Fibroblast of gingiva (primary cell): ENCODE measurements at places on chromosomes 13 and 19.

GRCh38 chr19:13790354-13790753, 4.9 kb upstream of the ZSWIM4 start:
- DNase-seq = no peak

- peak; percentile 98 for DNase-seq
Measured at GRCh38 chr13:27043013-27043412, 128.6 kb downstream of the USP12 start.

- DNase-seq = no peak
Measured at GRCh38 chr13:71039440-71039839, 827.6 kb downstream of the DACH1 start.

- no peak for DNase-seq
Measured at GRCh38 chr13:21639561-21639960, 31.3 kb upstream of the FGF9 start.

DNA sequence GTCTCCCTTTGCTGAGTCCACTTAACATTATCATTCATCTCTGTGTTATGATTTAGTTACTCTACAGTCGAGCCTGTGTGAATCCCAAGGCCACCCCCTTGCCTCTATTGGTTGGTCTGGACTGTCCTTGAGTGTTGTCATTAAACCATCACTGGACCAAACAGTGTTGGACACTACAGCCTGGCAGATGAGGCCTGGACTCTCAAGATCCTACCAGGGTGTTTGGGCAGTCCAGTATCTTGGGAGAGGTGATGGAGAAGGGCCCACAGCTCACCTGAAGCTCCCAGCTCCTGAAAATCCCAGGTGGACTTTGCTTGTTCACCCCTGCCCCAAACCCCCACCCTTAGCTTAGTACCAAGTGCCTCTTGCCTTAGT, 3.8 kb downstream of the CHMP2A start:
- DNase-seq = no peak

GRCh38 chr19:18304208-18304457, 18.7 kb downstream of the LSM4 start:
- no peak for DNase-seq

- DNase-seq = no peak
Measured at GRCh38 chr19:52296400-52296772, 583 bp upstream of the ZNF480 start.

DNA sequence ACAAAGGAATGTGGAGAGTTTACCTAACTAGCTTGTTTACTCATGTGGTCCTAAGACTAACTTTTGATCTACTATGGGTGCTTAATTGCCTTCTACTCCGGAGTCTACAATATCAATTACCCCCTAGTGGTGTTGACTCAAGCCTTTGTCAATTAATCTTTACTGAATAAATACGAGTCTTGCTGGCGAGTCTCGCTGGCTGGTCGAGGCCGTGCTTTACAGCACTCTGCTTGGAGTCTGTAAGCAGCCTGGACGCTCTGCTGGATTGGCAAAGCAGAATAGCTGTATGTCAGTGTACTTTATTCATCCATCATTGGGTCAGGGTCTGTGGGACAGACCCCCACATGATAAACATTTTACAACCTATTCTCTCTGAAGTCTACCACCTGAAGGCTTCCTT, 9.9 kb upstream of the SPART start:
- no peak for DNase-seq

DNA sequence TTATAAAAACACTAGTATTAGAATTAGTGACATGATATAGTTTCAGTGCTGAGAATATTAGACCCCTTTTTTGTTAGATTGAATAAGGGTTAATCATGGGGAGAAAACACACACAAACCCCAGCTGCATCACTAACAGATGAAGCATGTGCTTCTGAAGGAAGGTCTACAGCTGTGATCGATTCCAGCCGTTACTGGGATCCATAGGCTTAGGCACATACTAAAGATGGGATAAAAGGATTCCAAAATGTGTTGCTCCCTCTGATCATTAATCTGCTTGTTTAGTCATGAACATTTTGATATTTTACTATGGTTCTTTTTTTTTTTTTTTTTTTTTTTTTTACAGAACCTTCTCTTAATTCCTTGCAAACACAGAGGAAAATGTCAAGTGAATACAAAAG, 1591.3 kb downstream of the EFNB2 start:
- DNase-seq = no peak
